Frontal cortex (tissue), 4 donors: ENCODE measurements at places on chromosomes 13 and 19. TPM values are rescaled to one million over a fixed set of nuclear protein-coding genes. Genes with fewer than 3 reads are reported as not detected.
A peak's percentile ranks its signal among the peaks of the same experiment; 100 is the strongest.

Gene SIGLEC9
- 0.41 TPM for total RNA-seq

DNA sequence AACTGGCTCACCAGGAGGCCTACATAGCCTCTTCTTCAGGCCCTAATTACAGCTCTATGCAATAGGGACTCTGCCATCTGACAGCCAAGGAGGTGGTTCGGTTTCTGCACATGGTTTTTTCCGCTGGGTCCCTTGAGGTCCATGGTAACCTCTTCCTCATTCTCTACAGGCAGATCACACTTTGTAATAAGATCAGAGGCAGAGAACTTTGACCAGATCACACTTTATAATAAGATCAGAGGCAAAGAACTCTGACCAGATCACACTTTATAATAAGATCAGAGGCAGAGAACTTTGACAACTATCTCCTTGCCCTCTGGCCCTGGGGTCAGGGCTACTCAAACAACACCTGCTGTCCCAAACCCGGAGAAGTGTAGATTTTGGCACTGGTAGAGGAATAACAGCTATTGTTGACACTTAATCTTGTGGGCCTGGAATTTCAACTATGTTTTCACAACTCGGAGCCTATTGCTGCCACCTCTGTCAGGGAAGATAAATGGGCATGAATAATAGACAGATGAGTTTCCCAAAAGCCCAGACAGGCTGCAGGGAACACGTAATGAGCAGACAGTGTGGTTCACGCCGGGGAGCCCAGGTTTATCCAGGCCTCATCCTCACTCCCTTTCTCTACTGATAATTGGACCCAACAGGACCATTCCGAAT lies 246.1 kb downstream of the UQCRFS1 start:
- DNase-seq, result no peak

DNA sequence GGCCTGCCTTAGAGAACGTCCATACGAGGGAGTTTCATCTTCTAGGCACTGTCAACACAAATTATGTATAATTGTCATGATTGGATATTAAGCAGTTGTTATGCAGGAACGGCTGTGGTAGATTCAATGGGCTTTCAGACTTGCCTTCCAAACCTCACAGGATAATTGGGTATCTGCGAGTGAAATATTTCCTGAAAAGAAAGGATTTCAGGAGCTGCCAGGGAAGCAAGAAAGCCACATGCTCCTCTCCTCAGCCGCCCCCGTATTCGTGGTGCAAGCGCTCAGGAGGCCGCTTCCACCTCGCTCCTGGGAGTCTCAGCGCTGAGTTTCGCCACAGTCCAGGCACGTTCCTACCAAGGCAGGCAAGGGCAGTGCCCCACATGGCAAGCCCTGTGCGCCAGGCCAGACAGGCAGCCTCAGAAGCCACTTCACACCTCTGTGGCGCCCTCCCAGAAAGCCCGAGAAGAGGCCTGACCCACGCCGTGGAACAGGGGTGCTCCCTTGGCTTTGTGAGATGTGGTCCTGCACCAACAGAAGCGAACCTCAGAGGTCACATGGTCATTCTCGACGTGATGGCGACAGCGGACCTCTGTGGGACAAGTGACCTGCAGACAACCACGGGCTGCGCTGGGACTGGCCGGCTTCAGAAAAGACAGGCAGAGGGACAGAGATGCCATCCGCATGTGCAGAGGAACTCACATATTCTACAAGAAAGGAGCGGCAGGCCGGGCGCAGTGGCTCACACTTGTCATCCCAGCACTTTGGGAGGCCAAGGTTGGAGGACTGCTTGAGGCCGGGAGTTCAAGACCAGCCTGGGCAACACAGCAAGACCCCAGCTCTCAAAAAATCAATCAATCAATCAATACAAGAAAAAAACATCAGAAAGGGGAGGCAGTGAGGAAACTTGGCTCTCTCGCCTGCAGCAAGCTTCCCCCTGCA lies 41.4 kb downstream of the CEBPG start:
- no peak for DNase-seq

Gene ICAM4
- 0.41 TPM for total RNA-seq

DNA sequence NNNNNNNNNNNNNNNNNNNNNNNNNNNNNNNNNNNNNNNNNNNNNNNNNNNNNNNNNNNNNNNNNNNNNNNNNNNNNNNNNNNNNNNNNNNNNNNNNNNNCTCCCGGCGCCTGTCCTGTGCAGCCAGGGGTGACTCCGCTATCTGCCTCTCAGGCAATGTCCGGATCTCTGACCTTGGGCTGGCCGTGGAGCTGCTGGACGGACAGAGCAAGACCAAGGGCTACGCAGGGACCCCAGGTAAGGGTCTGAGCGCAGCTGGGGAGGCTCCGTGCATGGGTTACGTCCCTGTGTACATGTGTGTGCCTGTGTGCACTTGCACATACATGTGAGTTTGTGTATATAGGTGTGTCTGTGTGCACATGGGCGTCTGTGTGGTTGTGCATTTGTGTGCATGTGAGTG lies 36.1 kb upstream of the TMEM255B start:
- no peak for DNase-seq

DNA sequence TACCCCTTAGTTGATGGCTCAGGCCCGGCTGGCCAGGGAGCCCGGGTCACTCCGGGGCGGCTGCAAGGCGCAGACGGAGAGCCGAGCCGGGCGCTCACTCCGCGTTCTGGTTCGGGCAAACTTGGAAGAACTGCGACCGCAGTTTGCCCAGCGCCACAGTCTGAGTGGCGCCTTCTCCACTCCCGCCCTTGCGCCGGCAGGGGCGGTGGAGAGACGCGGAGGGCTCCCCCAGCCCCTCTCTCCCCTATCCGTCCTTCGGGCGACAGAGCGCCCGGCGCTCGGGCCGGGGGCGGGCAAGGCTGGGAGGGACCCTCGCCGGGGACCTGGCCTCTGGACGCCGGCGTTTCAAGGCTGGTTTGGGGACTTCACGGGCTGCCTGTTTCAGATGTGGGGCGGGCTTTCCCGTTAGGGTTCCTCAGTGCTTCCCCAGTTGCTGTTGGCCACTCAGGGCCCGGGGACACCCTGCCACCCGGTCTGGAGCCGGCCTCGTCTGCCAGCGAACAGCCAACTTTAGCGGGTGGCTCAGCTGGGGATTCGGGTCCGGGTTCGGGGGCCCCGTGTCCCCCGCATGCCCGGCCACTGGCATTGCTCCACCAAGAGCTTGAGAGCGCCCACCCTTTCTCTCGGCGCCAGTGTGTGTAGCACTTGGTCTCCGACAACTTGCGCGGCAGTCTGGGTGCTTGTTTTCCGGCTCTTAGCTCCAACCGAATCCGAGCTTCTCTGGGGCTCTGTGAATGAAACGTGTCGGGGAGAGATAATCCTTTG lies 1.5 kb downstream of the GPC6 start:
- DNase-seq, result peak; percentile 32

DNA sequence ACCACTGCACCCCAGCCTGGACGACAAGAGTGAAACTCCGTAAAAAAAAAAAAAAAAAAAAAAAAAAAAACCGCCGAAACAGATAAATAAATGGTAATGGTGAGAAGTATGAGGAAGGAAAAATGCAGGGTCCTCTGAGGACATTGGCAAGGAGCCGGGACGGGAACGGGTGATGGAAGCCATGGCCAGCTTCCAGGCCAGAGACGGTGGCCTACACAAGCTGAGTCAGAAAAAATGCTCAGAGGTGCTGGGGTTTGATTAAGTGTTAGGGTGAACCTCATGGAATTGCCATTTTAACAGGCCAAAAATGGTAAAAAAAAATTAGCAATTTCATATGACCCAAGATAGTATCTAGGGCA lies 866 bp upstream of the ZSWIM4 start:
- DNase-seq, result no peak

DNA sequence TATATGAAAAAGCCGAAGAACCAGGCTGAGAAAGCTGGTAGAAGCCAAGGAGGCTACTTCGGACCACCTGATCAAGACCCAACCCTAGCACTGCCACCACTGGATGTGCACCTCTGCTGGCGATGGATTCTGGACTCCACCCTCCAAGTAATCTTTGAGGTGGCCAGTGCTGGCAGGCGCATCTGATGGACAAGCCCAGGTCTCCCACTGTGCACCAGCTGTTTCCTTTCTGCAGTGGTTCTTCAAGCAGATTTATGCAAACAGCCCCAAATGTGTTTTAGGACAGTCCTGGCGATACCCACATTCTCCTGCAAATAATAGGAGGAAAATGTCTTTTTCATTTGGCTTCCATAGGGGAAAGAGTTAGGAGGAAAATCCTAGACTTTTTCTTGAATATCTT lies 172.3 kb downstream of the SHISA2 start:
- no peak for DNase-seq

- DNase-seq, result no peak
These were observed 28.9 kb upstream of the PABPC3 start for GRCh38 chr13:25067064-25067463.
